ENCODE measurements at places on chromosomes 16 and 17. TPM values are rescaled to one million over a fixed set of nuclear protein-coding genes. Genes with fewer than 3 reads are reported as not detected.

Gene CDRT15L2
- total RNA-seq = not detected

Gene STH
- not detected for total RNA-seq

Gene MYH11
- 0.64 TPM for total RNA-seq

Gene LGALS9
- total RNA-seq = 2.3 TPM

Gene HASPIN
- total RNA-seq = 5.5 TPM

DNA sequence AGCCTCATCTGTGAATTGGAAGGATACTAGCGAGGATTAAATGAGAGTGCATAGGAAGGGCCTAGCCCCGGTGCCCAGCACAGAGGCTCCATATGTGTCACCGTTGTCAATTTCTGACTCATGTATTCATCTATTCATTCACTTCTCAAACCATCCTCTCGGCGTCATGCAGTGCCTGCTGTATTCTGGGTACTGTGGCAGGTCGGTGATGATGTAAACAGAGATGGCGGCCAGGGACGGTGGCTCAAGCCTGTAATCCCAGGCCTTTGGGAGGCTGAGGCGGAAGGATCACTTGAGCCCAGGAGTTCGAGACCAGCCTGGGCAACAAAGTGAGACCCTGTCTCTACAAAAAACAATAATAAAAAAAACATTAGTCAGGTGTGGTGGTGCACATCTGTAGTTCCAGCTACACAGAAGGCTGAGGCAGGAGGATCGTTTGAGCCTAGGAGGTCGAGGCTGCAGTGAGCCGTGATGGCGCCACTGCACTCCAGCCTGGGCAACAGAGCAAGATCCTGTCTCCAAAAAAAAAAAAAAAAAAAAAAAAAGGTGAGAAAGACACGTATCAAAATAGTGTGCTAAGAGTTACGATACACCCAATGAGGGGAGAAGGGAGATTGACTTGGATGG lies 4.3 kb upstream of the PPP1R1B start:
- DNase-seq = no peak

- DNase-seq = no peak
These were observed 40.1 kb downstream of the ENGASE start for GRCh38 chr17:79114458-79115301.

GRCh38 chr17:57294629-57295501 lies 38.5 kb downstream of the MSI2 start:
- DNase-seq = peak; percentile 31

DNA sequence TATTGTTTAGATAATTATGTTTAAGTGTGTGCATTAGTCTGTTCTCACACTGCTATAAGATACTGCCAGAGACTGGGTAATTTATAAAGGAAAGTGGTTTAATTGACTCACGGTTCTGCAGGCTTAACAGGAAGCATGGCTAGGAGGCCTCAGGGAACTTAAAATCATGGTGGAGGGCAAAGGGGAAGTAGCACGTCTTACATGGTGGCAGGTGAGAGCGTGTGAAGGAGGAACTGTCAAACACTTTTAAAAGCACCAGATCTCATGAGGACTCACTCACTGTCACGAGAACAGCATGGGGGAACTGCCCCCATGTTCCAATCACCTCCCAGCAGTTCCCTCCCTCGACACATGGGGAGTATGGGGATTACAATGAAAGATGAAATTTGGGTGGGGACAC lies 203.5 kb upstream of the GOT2 start:
- no peak for DNase-seq

DNA sequence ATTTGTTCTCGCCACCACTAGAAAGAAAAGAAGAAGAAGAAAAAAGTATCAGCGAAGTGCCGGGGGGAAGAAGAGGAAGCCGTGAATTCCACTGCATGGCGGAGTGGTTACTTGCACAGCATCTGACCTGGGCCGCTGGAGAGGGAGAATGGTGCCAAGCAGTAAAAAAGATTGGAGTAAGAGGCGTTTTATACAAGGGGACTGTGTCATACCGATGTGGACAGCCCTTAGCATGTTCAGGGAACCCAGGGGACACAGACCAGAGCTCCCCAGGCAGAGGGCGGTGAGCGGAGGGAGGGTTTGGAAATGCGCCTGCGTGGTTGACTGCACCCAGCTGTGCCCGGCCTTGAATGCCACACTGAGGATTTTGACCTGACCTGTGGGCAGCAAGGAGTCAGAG lies 52.8 kb downstream of the PLXDC1 start:
- no peak for DNase-seq

DNA sequence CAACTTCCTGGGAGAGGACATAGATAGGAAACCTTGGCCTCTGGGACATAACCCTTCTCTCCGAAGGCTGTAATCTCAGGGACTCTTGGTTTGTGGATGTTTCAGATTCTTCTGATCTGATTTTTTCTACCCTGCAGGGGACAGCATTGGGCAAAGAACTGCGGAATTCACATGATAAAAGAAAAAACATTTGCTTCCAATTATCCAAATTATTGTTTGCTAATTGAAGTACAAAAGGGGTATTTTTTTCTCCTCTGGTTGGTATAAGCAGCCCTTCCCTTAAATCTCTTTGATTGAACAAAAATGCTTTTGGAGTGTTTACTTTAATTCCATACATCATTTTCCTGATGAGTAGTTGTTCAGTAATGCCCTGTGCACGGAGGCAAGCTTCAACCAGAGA lies 251.7 kb upstream of the IRX3 start:
- no peak for DNase-seq

DNA sequence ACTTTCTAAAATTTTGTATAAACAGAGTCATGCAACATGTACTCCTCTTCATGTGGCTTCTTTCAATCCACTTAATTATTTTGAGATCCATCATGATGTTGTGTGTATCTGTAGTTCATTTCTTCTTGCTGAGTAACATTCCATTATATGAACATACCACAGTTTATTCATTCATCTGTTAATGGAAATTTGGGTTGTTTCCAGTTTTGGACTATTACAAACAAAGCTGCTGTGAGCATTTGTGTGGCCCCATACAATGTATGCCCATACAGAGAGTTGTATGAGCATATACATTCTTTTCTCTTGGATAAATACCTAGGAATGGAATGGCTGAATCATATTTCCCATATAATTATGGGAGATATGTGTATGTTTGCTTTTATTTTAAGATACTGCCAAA lies 85.6 kb downstream of the CLEC16A start:
- DNase-seq = peak; percentile 35

DNA sequence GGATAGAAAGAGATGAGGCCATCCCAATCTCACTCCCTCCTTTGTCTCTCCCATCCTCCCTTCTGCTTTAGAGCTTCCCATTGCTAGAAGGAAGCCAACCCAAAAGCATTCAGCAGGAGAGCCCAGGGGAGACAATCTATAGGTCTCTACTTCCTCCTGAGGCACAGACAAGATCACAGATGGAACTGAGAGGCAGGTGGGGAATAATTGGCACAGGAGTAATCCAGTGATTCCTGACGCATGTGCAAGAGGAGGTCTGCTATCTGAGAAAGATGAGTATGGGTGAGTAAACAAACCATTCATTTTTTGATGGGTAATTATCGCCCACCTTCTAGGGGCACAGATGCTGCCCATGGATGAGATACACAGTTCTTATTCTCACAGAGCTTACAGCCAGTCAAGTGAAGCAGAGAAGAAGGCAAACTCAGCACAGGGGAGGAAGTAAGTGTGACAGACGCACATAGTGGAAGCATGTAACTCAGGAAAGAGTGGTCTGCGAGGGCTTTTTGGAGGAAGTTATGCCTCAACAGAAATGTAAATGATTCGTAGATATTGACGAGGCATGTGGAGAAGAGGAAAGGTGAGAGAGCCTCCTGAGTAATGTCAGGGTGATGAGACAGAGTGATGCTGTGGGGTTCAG lies 88.9 kb upstream of the HLF start:
- no peak for DNase-seq

DNA sequence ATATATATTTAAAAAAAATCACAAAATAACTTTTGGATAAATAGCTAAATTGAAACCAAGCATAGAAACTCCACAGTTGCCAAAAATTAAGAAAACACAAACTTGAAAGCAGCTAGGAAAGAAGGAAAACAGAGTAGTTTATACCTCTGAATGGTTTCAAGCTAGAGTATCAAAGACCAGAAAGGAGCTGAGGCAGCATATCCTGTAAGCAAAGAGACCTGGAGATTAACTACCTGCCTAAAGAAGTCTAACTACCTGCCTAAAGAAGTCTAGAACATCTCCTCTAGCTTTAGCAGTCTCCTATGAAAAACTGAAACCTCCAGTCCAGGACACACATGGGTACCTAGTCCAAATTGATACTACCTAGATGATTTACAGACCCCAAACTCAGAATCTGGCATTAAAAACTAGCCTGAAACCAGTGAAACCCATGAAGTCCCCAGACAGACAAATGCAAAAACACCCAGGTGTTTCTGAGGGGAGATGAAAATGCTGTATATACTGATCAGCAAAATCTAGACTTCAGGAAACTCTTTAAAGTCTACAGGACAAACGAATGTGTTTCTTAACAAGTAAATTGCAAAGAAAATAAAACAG lies 17.6 kb downstream of the APPBP2 start:
- DNase-seq = no peak

GRCh38 chr17:5832886-5833285 lies 237.3 kb upstream of the WSCD1 start:
- peak; percentile 56 for DNase-seq

- no peak for DNase-seq
These were observed 10.7 kb downstream of the MSRB1 start for GRCh38 chr16:1932050-1933028.

- no peak for DNase-seq
These were observed 953.9 kb upstream of the GOT2 start for GRCh38 chr16:59688006-59688405.

DNA sequence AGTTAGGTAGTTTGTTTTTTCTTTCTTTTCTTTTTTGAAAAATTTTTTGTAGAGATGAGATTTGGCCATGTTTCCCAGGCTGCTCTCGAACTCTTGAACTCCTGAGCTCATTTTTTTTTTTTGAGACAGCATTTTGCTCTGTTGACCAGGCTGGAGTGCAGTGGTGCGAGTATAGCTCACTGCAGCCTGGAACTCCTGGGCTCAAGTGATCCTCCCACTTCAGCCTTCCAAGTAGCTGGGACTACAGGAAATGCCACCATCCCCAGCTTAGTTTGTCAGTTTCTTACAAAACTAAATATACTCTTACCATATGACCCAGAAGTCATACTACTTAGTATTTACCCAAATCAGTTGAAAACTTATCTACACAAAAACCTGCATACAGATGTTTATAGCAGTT lies 14.4 kb upstream of the FBXO47 start:
- peak; percentile 21 for DNase-seq

DNA sequence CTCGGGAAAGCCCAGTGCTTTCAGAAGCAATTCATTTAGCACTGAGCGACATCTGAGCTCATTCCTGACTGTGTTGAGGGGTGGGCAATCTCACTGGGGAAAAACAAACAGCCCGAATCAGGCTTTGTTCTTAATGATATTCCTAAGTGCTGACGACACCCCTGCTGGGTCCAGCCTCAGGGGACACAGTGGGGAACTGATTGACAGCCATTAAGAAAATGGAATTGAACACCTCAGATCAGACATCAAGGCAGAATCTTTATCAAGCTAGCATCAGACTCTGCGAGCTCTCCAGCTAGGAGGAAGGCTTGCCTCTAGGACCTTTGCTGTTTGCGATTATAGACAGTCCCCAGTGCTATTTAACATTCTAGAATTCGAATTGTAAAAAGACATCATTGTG lies 22.5 kb upstream of the LYRM9 start:
- no peak for DNase-seq

DNA sequence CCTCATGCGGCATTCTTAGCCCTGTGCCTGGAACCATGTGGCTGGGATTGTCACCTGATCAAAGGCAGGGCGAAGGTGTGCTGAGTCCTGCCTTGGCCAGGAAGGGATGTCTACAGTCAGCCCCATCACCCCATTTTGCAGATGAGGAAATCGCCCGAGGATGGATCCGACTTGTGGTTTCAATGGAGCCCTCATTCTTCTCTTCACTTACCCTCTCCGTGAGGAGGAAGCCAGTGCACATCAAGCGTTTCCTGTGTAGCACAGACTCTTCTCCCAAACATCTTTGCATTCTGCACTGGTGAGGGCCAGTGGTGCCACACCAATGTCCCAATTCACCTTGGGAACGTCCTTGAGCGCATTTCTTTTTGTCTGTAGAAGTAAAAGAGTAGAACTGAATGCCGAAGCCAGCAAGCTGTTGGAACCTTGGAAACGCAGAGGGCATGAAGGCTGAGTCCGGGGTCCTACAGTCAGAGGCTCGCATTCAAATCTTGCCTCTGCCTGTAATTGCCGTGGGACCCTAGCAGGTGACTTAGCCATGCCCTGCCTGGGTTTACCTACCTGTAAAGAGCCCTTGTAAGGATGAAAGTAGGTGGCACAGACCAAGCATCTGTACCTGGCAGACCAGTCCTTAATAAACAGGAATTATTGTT lies 85.4 kb downstream of the IRF8 start:
- DNase-seq = no peak

DNA sequence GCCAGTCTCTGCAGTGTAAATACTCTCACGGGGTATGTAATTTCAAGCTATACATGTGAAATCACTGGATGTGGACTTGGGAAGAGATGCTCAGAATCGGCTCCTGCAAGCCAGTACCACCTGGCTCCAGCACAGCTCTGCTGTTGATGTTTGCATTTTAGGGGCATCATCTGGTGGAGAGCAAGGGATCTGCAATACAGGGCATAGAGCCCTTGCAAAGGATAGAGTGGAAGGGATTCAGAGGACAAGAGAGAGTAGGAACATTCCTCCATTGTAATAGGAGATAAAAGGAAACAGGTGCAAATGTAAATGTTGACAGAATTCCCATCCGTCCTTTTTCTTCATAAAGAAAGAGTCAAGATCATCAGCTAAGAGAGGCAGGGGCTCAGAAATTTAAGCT lies 184.1 kb downstream of the PMP22 start:
- DNase-seq = no peak

Measured in fibroblast of villous mesenchyme (primary cell).